ENCODE measurements at places on chromosomes 12 and 14.

DNA sequence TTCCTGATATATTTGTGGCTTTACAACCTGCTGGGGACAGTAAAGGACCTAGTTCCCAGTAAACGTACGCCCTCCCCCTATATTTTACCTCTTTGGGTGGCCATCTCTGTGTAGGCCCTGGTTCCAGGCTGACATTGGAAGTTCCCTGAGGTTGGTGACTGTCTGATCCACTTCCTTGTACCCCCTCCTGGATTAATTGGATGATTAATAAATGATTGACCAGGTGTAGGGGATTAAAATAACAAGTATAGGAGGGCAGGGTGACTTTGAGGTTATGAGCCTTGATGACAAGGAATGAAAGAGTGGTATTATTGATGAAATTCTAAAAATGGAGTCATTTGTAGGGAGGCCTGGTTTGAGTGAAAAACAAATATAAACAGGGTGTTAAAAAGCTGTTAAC lies 9.6 kb downstream of the SUSD6 start:
- no peak for DNase-seq

- DNase-seq, result no peak
Measured at GRCh38 chr12:88417531-88417930, 162.7 kb downstream of the KITLG start.

DNA sequence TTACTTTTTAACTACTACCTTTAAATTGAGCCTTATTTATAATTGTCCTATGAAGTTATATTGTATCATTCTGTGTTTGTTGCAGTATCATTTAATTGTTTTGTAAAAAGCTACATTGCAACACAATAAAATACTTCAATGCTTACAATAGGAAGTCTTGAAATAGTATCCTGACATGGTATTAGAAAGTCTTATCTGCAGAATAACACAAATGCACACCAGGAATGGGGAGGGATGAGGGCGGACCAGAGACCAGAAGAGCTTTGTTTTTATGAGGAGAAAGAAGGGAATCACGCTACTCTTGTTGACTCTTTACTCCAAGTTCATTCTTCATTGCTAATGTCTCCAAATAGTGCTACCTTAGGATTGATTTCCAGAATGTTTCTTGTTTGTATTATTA lies 120.2 kb downstream of the MON2 start:
- DNase-seq, result no peak

DNA sequence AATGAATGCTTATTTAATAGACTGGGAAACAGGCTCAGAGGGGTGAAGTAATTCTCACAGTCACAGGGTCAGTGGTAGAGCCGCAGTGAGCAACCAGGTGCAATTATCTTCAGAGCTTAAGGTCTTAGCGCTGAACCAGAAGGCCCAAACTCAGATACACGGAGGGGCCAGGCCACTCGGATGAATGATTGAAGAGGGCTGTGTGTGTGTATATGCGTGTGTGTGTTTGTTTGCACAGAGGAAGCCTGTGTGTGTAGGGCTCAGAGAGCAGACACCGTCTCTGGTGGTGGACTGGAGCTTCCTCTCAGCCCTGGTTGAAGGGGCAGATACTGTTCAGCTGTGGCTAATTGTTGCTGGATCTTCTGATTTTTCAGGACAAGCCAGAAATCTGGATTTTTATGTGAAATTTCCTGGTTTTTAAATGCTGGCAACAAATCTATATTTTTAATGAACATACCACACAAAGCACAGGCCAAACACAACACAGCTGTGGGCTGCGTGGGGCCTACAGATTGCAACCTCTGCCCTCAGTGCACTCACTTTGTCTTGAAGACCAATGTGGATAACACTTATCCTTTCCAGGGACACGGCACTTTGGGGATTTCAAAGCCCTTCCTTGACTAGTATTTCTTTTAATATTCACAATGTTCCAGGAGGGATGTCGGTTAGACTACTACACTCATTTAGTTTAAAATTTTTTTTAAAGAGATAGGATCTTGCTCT lies 94.5 kb upstream of the NRXN3 start:
- no peak for DNase-seq

GRCh38 chr12:49236423-49236822 lies 28.5 kb upstream of the TUBA1C start:
- DNase-seq, result no peak

GRCh38 chr14:21309238-21309636 lies 29.4 kb downstream of the RPGRIP1 start:
- DNase-seq, result no peak

DNA sequence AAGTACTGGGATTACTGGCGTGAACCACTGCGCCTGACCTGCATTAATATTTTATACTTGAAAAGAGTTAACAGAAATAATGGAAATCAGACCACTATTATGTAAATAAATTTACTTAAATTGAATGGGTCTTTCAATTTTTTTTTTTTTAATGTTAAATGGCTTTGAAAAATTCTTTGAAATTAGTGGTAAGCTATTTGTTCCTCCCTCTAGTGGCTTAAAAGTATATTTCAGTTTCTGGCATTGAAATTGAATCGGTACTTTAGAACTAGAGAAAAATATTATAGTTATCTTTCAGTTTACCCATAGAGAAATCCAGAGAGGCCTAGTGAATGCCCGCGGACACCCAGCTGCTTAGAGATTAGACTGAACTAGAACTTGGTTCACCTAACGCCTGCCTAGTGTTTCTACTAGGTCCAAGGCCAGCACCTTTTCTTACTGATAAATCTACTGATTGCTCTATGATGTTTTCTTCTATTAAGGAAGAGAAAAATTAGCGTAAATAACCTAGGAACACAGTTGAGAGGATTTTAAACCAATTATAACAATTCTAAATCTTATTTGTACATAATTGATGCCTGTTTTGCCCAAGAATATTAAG lies 106.5 kb downstream of the EML1 start:
- DNase-seq, result no peak

DNA sequence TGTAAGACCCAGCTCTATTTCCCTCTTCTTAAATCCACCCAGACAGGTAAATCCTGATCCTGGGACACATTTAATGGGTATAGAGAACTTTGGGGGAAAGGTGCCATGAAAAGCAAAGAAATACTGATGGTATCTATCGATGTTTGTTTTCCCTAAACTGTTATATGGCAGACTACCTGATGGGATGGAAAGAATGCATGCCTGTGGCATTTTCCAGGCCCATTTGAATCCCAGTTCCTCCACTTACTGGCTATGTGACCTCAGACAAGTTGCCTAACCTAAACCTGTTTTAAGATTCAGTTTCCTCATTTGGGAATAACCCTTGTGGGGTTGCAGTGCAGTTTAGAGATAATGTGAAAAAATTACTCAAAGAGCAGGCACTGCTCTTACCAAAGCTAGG lies 404.5 kb downstream of the FUT8 start:
- no peak for DNase-seq

- no peak for DNase-seq
Measured at GRCh38 chr12:40168001-40168400, 56.8 kb upstream of the LRRK2 start.

DNA sequence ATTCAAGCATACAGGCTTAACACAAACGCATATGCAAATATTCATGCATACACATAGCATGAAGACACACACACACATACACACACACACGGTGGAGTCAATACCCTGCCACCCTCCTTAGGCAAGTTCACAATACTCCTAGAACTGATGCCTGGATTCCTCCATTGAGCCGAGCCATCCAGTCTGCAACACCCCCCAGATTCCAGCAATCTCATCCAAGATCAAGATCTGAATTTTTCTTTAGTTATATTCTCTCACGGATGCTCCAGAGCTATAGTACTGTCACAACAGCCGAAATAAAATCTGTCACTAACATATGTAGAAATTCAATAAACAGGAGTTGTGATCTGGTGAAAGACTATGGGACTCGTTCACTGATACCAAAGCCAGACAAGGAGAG lies 110.8 kb downstream of the NUAK1 start:
- DNase-seq, result no peak

GRCh38 chr14:36852981-36853691 lies 191.5 kb downstream of the PAX9 start:
- peak; percentile 52 for DNase-seq

DNA sequence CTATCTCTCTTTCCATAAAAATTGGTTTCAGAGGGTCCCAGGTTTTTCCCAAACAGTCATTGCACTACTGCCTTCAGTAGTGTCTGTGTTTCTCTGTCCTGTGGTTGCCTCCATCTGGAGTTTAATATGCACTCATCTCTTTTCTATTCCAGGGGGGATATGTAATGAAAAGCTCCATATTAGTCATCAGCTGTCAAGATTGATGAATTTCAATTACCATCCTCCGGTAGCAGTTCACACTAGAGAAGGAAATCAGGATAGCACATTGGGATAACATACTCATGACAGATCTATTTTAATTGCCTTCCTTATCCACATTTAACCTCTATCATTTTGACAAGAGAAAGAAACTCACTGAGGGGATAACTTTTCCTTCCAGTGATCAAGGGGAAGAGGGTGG lies 589.0 kb upstream of the SEL1L start:
- no peak for DNase-seq
